Small intestine (tissue), 16 donors: ENCODE measurements at places on chromosomes 16 and 17. TPM values are rescaled to one million over a fixed set of nuclear protein-coding genes. Genes with fewer than 3 reads are reported as not detected.
A peak's percentile ranks its signal among the peaks of the same experiment; 100 is the strongest.

DNA sequence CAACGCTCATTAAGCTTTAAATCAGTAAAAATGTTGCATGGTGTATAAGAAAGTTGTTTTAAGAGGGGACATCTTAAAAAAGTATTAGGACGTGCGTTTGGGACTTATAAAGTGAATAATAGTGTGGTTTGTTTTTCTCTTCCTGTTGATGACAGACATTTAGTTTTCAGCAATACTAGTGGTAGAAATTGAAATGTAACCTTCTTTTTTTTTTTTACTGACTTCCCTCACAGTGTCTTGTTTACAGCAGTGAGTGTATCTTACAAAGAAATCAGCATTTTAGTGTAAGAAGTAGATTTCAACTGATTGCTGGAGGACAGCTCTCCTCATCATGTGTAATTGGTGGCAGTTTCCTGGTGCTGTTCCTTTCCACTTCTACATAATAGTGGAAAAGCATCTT, 39.6 kb downstream of the CYLD start:
- DNase-seq, result no peak

GRCh38 chr17:71251951-71252350, 868.9 kb upstream of the SOX9 start:
- no peak for DNase-seq

DNA sequence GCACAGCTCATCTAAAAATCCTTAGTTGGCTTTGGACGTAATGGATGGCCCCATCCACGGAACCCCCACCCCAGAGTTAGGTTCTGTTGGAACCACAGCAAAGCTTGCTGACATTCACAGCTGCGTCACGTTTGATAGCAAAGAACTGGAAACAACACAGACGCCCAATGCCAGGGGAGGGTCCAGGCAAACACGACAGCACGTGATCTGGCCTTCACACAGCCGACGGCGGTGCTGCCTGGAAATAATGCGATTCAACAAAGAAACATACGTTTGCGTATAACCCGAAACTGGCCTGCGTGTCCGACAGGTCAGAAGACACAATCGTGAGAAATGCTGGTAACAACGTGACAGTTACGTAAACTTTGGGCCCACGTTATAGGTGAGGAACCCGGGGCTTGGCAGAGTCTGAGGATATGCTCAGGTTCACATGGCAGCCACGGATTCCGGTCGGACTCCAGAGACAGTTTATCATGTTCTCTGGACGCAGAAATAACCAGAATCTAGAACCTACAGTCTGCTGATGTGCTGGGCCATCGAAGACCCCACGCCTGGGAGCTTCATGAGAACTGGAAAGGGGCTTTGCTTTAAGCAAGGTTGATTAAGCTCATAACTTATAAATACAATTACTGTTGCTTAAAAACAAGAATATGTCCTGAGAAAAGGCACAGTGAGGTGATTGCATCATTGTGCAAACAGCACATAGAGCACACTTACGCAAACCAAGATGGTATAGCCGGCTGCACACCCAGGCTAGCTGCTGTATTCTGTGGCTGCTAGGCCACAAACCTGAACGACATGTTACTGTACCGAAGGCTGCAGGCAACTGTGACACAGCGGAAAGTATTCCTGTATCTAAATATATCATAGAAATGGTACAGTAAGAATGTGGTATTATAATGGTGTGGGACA, 70.4 kb downstream of the RPH3AL start:
- no peak for DNase-seq

DNA sequence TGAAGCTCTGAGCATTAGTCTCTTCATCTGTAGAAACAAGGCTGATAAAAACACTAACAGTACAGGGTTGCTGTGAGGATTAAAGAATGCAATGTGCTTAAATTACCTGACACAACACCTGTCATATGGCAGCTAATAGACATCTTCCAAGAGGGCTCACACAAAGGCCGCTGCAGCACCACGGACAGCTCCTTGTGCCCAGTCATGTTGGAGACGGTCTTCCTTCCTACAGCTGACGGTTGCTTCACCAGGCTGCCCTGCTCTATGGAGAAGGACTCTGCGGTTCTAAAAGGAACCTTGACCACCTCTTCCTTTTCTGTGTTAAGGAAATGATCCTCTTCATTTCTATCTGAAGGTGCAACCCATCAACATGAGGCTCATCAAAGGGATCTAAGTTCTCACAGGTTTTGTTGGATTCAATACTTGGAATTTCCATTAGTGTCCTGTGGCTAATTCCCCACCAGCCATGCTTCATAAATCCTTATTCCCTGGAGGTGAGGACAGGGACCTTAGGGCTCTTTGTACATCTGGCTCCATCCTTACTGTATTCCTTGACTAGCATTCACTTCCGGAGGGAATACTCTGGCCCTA, 138.9 kb upstream of the CES5A start:
- DNase-seq, result peak; percentile 58

DNA sequence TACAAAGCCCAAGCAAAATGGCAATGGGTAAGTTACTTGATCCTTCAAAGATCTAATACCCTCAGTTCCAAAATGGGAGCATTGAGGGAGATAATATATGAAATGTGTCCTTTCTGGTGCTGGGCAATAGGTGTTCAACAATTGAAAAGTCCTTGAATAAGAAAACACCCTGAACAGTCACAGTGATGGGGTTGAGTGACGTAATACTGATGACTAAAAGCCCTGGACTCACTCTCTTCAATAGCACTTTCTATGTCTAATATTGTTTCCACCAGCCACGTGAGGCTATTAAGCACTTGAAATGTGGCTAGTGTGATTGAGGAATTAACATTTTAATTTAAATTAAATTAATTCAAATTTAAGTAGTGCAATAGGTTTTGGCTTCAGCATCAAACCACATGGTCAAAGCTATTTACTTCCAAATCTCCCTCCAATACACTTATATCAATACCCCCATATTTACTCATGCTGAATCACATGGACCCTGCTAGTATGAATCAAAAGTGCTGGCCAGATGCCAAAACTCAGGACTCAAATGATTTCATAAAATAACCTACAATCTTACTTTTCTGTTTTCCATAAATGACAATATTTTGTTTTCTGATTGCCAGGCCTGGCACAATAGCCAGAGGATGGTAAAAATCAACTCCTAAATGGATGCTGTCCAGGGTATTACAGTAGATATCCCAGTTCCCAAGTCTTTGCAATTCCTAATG, 516.2 kb downstream of the HAPSTR1 start:
- no peak for DNase-seq

DNA sequence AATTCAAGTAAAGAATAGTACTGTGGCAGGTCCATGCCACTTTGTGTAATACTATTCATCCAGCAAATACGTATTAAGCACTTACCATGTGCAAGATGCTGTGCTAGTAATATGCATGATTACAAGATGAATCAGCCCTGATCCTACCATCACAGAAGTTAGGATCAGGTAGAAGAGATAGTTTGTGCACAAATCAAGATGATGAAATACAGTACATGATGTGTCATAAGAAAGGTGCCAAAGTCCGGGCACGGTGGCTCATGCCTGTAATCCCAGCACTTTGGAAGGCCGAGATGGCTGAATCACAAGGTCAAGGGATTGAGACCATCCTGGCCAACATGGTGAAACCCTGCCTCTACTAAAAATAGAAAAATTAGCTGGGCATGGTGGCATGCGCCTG, 10.9 kb downstream of the COG4 start:
- peak; percentile 56 for DNase-seq

GRCh38 chr17:41914358-41914766, 4.4 kb downstream of the ACLY start:
- peak; percentile 76 for DNase-seq

- DNase-seq, result no peak
Measured at GRCh38 chr16:86616906-86617305, 38.6 kb downstream of the FOXL1 start.

- DNase-seq, result no peak
Measured at GRCh38 chr16:2236337-2237101, at the start of gene DNASE1L2. TSS of gene DNASE1L2 (plus strand) at chr16:2236444. CDS start at chr16:2236817, 373 bp downstream.

DNA sequence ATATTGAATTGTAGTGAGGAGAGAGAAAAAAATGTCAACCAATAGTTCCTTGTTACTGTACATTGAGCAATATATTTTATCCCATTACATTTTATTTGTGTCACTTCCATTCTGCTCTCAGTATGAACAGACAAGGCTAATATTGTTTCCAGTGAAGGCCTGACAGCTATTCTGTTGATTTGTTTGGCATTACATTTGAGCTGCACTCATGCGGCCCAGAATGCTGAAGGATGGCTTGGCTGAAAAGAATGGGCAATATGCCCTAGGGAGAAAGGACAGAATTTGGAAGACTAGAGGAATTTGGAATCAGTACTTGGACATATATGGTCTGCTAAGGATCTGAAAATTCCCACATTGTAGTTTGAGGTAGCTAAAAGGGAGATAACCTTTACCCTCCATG, 1294.4 kb downstream of the CDH8 start:
- DNase-seq, result no peak

- peak; percentile 17 for DNase-seq
Measured at GRCh38 chr17:5499476-5500231, 13.3 kb downstream of the MIS12 start.

- DNase-seq, result no peak
Measured at GRCh38 chr17:63246344-63246743, 199.8 kb downstream of the CYB561 start.

DNA sequence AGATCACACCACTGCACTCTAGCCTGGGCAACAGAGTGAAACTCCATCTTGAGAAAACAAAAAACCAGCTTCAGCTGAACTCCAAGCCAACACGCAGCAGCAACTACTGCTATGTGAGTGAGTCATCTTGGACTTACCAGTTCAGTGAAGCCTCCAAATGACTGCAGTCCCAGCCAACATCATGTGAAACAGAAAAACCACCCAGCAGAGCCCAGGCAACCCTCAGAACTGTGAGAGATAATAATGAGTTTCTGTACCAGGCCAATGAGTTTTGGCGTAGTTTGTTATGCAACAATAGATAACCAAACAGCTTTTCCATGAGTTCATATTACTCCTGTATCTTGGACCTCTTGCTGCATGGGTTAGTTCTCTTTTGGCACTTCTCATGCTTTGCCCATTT, 23.3 kb downstream of the PHF12 start:
- DNase-seq, result no peak

GRCh38 chr17:44121997-44122815, 1.2 kb downstream of the HDAC5 start:
- DNase-seq, result no peak

GRCh38 chr17:75331671-75332070, 42.4 kb upstream of the SLC25A19 start:
- DNase-seq, result no peak

DNA sequence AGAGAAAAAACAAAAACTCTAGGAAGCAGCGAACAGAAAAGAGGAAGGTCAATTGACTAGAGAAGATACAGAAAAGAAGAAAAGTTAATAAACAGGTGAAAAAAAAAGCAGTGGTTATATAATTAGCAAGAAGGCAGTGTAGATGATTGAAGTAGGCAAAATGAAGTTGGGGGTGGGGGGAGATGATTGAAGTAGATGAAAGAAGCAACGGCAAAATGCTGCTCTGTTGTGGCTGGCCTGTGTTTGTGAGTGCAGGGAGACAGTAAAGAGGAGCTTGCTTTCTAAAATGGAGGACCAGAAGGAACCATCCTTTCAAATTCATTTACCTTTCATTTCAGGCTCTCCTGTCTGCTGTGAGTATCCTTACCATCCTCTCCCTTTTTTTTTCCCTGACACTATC, 3.6 kb downstream of the EVI2B start:
- DNase-seq, result no peak

- DNase-seq, result no peak
Measured at GRCh38 chr17:62791767-62792446, 16.2 kb downstream of the MARCHF10 start.

DNA sequence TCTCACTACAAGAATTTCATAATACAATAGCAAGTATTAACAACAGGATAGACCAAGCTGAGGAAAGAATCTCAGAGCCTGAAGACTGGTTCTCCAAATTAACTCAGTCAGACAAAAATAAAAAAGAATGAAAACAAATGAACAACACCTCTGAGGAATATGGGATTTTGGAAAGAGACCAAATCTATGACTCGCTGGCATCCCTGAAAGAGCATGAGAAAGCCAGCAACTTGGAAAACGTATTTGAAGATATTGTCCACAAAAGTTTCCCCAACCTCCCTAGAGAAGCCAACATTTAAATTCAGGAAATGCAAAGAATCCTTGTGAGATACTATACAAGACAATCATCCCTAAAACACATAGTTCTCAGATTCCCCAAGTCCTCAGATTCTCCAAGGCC, 20.9 kb downstream of the NLRP1 start:
- DNase-seq, result no peak

GRCh38 chr16:67304020-67304419, 22.5 kb downstream of the KCTD19 start:
- DNase-seq, result no peak

- peak; percentile 49 for DNase-seq
Measured at GRCh38 chr17:56912105-56912999, 1.5 kb downstream of the TRIM25 start.

GRCh38 chr16:64738321-64738960, 383.4 kb downstream of the CDH11 start:
- no peak for DNase-seq

- no peak for DNase-seq
Measured at GRCh38 chr16:930076-930475, 40.7 kb downstream of the LMF1 start.

The ZC3H7A gene
- polyA plus RNA-seq, result 51.7 TPM

The NOTUM gene
- 1.0 TPM for polyA plus RNA-seq

The TP53TG3B gene
- not detected for polyA plus RNA-seq

The PRKCB gene
- polyA plus RNA-seq, result 2.9 TPM

The FBXW10 gene
- not detected for polyA plus RNA-seq

The SLC16A11 gene
- polyA plus RNA-seq, result not detected

The CD300A gene
- polyA plus RNA-seq, result 5.5 TPM

The ITGA2B gene
- not detected for polyA plus RNA-seq

The GLP2R gene
- polyA plus RNA-seq, result 3.1 TPM
